ENCODE measurements at places on chromosomes 12 and 14.

DNA sequence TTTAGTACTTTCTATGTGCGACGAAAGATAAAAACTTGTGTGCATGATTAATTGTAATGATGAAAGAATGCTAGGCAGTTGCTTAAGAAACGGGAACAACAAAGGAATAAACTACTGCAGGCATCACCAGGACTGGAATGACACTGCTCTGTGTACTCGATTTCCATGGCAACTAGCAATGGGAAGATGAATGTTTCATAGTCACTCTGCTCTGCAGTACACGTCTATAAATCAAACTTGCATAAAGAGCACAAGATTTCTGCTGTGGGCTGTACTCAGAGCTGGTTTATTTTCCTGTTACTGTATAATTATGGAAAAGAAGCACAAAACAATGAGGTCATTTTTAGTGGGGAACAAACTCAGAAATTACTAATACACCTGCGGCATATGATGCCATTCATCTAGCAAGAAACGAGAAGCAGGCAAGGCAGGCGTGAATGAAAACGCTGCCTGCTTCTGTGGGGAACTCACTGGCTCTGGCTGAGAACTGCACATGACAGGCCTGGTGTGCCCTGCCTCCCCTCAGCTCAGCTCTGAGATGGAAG is 41.8 kb downstream of the EFCAB11 start:
- no peak for DNase-seq

GRCh38 chr12:124381456-124382296 is 86.8 kb downstream of the RFLNA start:
- DNase-seq: no peak

GRCh38 chr14:52596320-52596719 is 43.7 kb downstream of the GPR137C start:
- DNase-seq: no peak

GRCh38 chr14:26934151-26934550 is 336.3 kb upstream of the NOVA1 start:
- no peak for DNase-seq

Measured in effector CD4-positive, alpha-beta T cell (primary cell).